ENCODE measurements at places on chromosomes 5 and 9. TPM values are rescaled to one million over a fixed set of nuclear protein-coding genes. Genes with fewer than 3 reads are reported as not detected.

The GKAP1 gene
- 5.6 TPM for total RNA-seq

DNA sequence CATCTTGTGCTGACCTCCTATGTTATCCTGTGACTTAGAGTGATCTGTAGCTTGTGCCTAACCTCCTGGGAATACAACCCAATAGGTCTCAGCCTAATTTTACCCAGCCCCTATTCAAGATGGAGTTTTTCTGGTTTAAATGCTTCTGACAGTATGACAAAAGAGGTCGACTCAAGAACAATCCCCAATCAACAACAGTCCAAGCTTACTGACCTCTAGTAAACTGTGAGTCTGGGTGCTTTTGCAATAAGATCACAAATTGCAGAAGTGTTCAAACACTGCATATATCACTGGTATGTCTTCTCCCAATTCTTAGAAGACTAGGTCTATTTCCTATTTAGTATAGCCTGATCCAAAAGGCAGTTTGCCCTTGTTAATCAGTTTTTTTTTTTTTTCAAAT lies 323.5 kb upstream of the PTGER4 start:
- DNase-seq = no peak

DNA sequence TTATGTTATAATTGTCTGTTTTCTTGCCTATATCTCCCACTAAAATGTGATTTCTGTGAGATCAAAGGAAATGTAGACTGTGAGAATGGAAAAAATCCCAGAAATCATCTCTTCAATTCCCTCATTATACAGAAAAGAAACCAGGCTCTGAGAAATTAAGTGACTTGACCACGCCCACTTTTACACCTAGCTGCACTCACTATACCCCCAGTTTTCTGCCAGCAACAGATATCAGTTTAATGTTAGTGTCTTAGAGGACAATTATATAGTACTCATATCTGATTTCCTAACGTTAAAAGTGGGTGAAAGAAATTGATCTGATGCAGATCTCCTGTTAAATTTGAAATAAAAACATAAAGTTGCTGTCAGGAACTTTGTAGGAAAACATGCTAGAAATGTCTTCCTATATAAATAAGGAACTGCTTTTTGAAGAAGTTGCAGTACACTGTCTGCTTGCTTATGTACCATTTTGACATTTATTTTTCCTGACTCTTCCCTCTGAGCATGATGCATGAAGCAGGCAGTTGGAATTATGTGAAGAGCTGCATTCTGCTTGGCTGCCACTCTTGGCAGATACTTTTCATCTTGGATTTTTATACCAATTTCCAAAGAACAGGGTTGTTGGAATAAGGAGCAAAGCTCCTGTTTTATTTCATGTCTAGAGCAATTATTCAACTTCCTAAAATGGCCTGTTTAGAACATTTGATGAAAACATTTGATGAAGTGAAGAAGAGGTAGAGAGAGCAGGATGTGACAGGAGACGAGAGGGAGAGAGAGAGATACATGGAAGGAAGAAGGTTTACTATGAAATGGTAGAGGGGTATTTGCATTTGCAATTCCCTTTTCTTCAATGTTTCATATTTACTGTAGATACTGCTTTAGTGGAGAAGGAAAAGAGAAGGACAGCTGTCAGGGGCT lies 57.3 kb upstream of the RICTOR start:
- no peak for DNase-seq

The SLC25A51 gene
- 31.1 TPM for total RNA-seq

- no peak for DNase-seq
Measured at GRCh38 chr5:65084795-65085515, 316.2 kb downstream of the CWC27 start.

DNA sequence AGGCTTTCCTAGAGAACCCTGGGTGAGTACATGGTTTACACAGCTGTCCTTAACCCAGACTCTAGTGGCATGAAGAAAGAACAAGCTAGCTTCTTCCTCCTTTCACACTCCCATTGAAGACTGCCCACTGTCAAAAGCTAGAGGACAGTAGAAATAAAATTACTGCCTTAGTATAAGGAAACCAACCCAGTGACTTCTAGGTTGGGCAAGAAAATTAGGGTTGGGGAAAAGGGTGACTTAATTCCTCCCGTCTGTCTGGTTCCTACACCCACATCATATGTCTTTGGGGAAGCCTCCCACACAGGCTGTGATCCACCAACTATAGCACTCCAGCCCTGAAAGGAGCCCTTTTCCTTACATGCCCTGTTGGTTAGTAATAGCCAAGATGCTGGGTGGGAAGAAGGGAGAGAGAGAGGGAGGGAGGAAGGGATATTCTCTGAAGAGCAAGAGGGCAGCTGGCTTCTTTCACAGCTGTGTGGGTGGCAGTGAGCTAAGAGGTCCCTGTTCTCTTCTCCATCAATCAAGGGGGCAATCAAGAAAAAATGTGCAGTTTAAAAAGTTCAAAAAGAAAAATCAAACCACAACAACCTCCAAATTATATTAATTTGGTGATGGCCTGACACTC lies 21.7 kb downstream of the HBEGF start:
- DNase-seq = no peak

Measured in skin of body (tissue), 3 donors.